IMR-90 (cell line): ENCODE measurements at places on chromosomes 2 and 18. TPM values are rescaled to one million over a fixed set of nuclear protein-coding genes. Genes with fewer than 3 reads are reported as not detected.

DNA sequence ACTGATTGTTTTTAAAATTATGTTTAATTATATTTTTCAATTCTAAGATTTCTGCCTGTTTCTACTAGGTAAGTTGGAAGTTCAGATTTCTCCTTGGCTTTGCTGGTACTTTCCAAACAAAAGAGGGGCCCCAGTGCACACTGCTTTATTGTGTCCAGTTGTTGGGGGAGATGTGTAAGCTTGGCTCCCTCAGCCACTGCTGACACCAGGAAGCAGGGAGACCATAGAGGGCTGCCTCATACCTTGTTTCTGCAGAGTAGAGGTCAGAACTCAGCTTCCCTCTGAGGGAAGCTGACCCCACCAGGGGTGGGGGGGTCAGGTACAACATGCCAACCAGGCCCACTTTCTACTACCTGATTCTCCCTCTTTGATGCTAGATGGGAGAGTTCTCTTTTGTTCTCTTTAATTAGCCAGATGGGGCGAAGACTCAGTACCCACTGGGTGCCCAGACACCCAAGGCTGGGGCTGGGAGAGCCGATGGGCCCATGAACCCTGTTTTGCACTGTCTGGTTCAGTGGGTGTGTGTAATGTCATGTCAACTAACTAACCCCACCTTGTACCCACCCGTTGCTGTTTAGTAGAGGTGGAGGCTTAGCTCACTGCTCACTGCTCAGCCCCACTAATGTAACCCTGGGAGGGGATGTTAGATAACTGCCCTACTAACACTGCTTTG lies 14.7 kb downstream of the BCL2L11 start:
- DNase-seq: no peak

- DNase-seq: no peak
Measured at GRCh38 chr2:240784629-240785423, 35.2 kb downstream of the KIF1A start.

- no peak for DNase-seq
Measured at GRCh38 chr2:810397-810796, 133.2 kb upstream of the TMEM18 start.

GRCh38 chr2:18791172-18791797 lies 201.9 kb upstream of the NT5C1B start:
- peak; percentile 76 for DNase-seq

GRCh38 chr18:63138436-63139340 lies 180.9 kb downstream of the BCL2 start:
- no peak for DNase-seq

DNA sequence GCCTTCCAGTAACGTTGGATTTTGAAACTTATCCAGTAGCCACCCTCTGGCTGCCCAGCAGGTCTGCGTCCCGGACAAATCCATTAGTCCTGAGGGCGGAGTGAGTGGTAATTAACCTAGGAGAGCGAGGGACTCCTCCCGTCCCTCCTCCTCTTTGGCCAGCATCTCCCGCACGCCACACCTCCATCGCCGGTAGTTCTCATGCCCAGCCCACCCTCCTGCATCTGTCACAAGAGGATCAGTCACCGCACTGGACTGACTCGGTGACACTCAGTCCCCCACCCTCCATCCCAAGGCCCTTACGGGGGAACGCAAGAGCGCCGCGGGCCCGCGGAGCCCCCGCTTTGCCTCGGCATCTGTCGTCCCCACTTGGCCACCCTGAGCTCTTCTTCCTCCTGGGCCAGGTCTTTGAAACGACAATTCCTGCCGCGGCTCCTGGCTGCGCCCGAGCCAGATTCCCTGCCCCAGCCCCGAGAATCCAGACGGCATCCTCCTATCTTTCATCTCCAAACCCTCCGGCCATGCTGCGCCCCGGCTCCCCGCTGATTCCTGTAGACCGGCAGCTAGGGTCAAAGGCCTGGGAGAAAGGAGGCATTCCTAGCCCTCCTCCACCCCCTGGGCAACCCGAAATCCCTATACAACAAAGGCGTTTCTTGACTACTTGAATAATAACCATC lies 77.5 kb downstream of the EIF2AK3 start:
- DNase-seq: no peak

DNA sequence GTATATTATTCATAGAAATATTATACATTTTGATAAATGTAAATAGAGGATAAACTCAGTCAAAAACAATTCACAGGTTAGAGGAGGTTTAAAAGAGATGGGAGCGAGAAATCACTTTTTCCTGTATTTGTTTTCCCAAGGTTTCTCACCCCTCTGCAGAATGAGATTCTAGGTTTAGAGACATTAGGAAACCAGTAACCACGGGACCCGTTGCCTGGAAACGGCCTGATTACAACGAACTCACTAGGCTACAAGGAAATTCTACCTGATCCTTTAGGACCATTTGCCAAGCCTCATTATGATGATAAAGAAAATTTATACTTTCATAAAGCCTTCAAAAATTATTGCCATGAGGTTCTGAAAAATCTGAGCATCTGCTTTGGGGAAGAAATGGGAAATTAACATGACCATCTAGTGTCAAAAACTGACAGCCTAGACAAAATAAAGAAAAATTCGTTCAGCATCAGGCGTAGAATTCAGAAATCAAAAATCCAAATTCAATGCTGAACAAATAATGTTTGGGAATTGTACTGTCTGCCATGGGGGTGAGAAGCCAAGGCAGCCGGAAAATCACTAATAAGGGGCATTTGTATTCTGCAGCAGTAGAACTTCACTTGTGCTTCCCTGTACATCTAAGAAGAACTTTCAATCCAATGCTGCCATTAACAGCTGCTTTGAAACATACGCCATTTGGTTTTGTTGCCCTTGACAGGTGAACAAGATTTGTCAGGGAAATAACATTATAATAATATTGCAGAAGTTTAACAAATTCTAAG lies 262.3 kb downstream of the NRXN1 start:
- no peak for DNase-seq

GRCh38 chr18:32661486-32662299 lies 111.1 kb downstream of the KLHL14 start:
- no peak for DNase-seq

- DNase-seq: no peak
Measured at GRCh38 chr2:204665771-204666170, 120.5 kb downstream of the PARD3B start.

DNA sequence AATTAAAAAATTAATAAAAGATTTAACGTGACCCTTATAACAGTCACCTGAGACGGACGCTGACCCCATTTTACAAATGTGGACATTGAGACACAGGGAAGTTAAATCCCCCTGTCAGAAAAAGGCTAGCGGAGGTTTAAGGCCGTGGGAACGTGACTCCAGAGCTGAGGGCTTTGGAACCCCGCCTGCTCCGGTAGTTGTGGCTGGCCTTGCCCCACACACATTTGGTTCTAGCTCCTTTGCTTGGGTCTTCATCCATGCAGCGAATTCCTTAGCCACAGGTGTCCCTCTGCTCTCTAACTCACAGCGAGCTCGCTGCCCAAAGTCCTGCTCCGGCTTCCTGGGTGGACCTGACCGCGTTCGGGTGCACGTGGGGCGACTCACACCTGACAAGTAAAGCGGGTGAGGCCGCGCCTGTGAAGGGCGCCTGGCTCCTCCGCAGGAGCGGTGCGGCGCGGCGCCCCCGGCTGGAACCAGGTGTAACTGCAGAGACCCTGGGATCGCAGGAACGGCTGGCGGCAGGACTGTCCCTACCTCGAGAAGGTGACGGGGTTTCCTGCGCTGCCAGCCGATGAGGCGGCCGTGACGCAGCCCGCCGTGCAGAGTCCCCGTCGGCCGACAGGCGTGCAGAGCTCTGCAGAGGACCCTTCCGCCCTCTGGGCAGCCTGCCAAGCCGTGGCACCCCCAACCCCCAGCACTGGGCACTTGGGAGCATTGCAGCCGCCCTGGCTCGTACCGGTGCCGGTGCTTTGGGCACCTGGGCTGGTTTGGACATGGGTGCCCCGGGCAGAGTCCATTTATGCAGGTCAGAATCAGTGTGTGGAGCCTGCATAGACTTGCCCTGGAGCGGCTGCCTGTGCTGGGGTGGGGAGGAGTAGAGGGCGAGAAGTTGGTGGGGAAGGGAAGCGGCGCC lies 2.4 kb upstream of the PROC start:
- DNase-seq: no peak

- no peak for DNase-seq
Measured at GRCh38 chr2:110780461-110780860, 48.1 kb downstream of the ACOXL start.

- DNase-seq: peak; percentile 93
Measured at GRCh38 chr2:55916473-55917049, 7.0 kb downstream of the EFEMP1 start.

DNA sequence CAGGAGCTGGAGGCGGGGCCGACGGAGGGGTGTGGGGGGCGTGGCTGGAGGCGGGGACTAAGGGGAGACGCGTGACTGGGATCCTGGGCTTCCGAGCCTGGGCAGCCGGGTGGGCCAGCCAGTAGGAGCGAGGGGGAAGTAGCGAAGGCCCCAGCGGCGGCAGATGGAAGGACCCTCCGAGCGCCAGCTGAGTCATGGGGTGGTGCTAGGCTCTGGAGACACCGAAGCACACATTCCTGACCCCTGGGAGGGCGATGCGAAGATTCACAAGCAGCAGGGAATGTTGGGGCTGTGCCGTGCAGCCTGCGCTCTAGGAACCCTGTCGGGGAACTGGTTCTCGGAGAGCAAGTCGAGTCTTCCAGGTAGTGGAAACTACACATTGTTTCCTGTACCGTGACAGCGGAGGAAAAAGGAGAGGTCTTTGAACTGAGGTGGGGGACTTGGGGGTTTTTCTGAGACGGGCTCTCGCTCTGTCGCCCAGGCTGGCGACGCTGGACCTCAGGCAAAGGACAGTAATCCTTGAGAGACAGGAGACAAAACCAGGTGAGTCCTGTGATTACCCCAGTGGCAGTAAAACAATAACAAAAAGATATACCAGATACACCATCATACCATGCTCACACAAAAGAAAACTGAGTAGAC lies 650 bp upstream of the AFG3L2 start:
- no peak for DNase-seq

- no peak for DNase-seq
Measured at GRCh38 chr2:10531874-10532637, 83.9 kb upstream of the ODC1 start.

GRCh38 chr2:152348388-152348787 lies 13.4 kb downstream of the FMNL2 start:
- DNase-seq: peak; percentile 10

DNA sequence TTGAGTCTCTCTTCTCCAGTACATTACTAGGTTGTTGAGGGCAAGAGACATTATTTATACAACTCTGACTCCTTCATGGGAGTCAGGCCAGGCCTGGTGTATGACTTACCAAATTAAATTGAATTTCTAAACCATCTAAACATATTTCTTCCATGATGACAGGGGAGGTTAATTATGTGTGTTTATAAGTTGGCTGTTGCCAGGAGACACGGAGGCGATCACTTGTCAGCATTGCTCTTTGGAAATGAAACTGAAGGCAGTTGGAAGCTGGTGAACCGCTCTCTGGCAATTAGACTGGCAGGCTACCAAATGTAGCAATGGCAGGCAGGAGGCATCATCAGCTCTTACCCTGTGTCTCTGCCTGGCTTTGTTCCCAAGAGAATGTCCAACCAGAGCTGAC lies 241.4 kb downstream of the KCNS3 start:
- DNase-seq: peak; percentile 65

DNA sequence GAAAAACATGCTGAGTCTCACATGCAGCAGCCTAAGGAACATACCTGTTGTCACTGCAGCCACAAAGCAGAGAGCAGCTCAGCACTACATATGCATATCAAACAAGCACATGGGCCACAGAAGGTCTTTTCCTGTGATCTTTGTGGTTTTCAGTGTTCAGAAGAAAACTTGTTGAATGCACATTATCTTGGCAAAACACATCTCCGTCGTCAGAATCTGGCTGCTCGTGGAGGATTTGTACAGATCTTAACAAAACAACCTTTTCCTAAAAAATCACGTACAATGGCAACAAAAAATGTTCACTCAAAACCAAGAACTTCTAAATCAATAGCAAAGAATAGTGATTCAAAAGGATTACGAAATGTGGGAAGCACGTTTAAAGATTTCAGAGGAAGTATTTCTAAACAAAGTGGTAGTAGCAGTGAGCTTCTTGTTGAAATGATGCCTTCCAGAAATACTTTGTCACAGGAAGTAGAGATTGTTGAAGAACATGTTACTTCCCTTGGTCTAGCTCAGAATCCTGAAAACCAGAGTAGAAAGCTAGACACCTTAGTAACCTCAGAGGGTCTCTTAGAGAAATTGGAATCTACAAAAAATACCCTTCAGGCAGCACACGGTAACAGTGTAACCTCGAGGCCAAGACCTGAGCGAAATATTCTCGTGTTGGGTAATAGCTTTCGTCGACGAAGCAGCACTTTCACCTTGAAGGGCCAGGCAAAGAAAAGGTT lies 34.1 kb downstream of the ZNF407 start:
- DNase-seq: peak; percentile 92

- no peak for DNase-seq
Measured at GRCh38 chr2:142416996-142417395, 286.2 kb upstream of the LRP1B start.

- DNase-seq: peak; percentile 20
Measured at GRCh38 chr2:204024503-204024902, 87.9 kb downstream of the ICOS start.

- no peak for DNase-seq
Measured at GRCh38 chr2:107807988-107808387, 18.7 kb upstream of the RGPD4 start.

- no peak for DNase-seq
Measured at GRCh38 chr2:200695191-200695590, 109.4 kb downstream of the AOX1 start.

DNA sequence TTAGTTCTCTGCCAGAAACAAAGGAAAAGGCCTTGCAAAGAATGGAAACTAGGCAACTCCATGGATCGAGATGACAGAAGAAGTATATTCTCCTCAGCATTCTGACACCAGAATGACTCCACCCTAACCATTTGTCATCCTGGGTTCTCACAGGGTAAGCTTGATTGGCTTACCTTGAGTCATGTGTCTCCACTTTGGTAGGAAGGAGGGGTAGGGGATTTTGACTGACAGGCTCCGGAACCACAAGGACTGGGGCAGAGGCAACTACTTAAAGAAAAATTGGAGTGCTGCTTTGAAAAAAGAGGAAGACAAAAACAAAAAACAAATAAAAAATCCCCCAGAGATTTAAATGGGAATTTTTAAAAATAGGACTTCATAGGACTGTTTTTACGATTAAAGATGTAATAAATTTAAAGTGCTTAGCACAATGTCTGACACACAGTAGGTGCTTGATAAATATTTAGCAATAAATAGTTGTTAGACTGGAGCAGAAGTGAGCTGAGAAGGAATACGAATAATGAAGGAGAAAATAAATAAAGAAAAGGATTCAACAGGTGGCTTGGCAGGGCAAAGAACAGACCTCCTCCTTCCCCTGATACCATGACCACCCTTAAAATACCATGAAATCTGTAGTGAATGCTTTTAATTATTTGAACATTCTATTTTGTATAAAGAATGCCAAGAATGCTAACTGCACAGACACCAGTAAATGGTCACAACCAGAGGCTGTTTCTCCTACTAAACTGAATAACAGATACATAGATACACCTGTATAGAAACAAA lies 230.2 kb downstream of the CDCA7 start:
- no peak for DNase-seq

The USP40 gene
- total RNA-seq: 27.8 and 30.8 TPM in 2 replicates

The THOC1 gene
- total RNA-seq: 13.3 and 27.2 TPM in 2 replicates

The LRRC30 gene
- not detected in 2 replicates for total RNA-seq

The CPLX4 gene
- not detected in 2 replicates for total RNA-seq
